ENCODE measurements at places on chromosomes 7 and 10. TPM values are rescaled to one million over a fixed set of nuclear protein-coding genes. Genes with fewer than 3 reads are reported as not detected.

DKK1 gene
- 170 TPM for total RNA-seq

- no peaks in the 10 kb centered on the region for H3K36me3 ChIP-seq
- peaks cover 58% of the 10 kb centered on the region for H3K27me3 ChIP-seq
- peak; percentile 55 for DNase-seq
These were observed 1.4 kb downstream of the CPXM2 start for GRCh38 chr10:123890226-123890625.

STEAP1 gene
- total RNA-seq, result 0.31 TPM

GRCh38 chr10:22676435-22676834 lies 37.9 kb downstream of the PIP4K2A start:
- H3K36me3 ChIP-seq, result no peaks in the 10 kb centered on the region
- DNase-seq, result no peak
- H3K4me3 ChIP-seq, result no peak overlapping the region
- H3K27ac ChIP-seq, result no peak overlapping the region
- H3K27me3 ChIP-seq, result no peaks in the 10 kb centered on the region

GDF2 gene
- not detected for total RNA-seq

DNA sequence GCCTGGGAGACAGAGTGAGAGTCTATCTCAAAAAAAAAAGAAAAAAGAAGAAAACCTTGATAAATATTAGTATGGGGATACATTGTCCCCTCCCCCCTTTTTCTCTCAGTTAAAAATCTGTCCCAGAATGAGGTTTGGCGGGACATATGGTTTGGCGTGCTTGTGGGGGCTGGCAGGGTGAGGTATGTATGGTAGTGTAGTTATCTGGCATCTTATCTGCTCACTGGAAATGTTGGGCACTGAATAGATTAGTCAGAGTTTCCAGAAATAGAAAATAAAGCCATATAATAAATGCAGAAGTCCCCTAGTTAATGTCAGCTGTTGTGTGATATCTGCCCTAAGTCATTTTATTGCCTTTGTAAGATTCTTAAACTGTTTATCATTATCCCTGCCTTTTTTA lies 397.5 kb upstream of the GALNT17 start:
- H3K27ac ChIP-seq, result no peak overlapping the region
- DNase-seq, result no peak
- H3K4me1 ChIP-seq, result peaks cover 46% of the 10 kb centered on the region
- no peak overlapping the region for H3K4me3 ChIP-seq
- no peaks in the 10 kb centered on the region for H3K27me3 ChIP-seq

DNA sequence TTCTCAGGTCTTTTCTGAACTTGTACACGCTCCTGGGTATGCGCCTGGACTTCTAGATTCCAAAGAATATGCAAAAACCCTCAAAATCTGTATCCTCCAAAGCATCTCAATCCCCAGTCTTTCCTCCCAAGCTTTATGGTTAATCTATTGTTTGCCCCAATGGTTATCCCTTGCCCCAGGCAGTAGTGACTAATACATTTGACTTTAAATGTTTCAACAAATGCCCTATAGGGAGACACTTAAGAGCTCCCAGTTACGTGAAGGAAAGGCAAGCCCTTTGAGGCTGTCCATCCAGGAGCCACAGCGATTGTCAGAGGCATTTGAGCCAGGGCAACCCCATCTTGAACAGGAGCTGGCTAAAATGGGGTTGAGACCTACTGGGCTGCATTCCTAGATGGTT lies 12.7 kb upstream of the FOXL3 start:
- peaks cover 9% of the 10 kb centered on the region for H3K27me3 ChIP-seq
- no peak overlapping the region for H3K27ac ChIP-seq
- peaks cover 5% of the 10 kb centered on the region for H3K36me3 ChIP-seq
- no peaks in the 10 kb centered on the region for H3K4me1 ChIP-seq

DNA sequence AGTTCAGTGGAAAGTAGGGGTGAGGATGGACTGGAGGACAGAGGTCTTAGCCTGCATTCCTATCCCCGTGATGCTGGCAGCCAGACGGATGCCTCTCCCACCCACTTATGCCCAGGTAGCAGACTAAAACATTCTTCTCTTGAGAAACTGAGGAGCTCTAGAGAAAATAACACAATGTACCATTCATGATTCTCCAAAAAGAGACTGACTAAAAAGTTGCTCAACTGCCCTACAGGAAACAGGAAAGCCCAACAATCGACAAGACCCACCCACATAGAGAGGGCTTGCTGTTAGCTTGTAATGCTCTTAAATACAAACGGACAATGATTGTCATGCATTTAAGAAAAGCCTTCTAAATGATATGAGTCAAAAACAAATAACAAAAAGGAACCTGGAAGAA lies 33.2 kb upstream of the PDE1C start:
- H3K36me3 ChIP-seq, result peaks cover 7% of the 10 kb centered on the region
- H3K27ac ChIP-seq, result no peak overlapping the region
- DNase-seq, result no peak

DNA sequence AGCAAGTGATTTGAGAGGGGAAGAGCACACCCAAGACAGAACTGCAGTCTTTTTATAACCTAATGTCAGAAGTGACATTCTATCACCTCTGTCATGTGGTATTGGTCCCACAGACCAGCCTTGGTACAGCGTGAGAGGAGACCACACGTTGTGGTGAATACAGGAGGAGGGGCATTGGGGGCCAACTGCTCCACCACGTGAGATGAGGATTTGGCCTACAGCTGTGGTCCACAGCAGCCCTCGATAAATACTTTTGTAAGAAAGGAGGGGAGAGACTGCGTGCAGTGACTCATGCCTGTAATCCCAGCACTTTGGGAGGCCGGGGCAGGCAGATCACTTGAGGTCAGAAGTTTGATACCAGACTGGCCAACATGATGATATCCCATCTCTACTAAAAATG lies 243.1 kb downstream of the FGFR2 start:
- H3K4me1 ChIP-seq, result no peaks in the 10 kb centered on the region
- DNase-seq, result no peak
- no peak overlapping the region for H3K4me3 ChIP-seq
- no peak overlapping the region for H3K27ac ChIP-seq
- no peaks in the 10 kb centered on the region for H3K27me3 ChIP-seq

CYP3A7 gene
- not detected for total RNA-seq

GRCh38 chr10:84770824-84771223 lies 442.4 kb downstream of the CCSER2 start:
- no peaks in the 10 kb centered on the region for H3K4me1 ChIP-seq
- H3K27me3 ChIP-seq, result peaks cover 14% of the 10 kb centered on the region
- DNase-seq, result no peak
- peaks cover 2% of the 10 kb centered on the region for H3K36me3 ChIP-seq
- H3K4me3 ChIP-seq, result no peak overlapping the region

DNA sequence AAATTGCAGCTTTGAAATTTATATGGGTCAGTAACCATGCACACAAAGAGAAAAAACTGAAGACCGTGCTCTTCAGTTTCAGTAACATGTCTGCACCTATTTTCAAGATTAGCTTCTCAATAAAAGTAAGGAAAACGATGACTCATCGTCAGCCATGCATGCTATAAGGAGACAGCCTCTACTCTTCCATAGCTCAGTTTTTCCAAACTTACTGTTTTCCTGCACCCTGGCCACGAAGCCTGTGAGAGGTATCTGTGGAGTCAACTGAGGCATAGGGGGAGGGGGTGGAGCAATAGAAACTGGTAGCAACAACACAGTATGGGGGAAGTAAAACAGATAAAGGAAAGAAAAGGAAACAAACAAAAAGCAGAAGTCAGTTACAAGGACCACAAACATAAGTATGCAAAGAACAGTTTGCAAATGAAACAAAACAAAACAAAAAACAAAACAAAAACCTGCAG lies 58.0 kb downstream of the PDSS1 start:
- peaks cover 12% of the 10 kb centered on the region for H3K36me3 ChIP-seq
- peaks cover 4% of the 10 kb centered on the region for H3K4me1 ChIP-seq
- peak overlapping the region; percentile 83 for H3K27ac ChIP-seq
- H3K4me3 ChIP-seq, result no peak overlapping the region

JAKMIP3 gene
- 1.6 TPM for total RNA-seq

SPDYE5 gene
- total RNA-seq, result not detected

DNA sequence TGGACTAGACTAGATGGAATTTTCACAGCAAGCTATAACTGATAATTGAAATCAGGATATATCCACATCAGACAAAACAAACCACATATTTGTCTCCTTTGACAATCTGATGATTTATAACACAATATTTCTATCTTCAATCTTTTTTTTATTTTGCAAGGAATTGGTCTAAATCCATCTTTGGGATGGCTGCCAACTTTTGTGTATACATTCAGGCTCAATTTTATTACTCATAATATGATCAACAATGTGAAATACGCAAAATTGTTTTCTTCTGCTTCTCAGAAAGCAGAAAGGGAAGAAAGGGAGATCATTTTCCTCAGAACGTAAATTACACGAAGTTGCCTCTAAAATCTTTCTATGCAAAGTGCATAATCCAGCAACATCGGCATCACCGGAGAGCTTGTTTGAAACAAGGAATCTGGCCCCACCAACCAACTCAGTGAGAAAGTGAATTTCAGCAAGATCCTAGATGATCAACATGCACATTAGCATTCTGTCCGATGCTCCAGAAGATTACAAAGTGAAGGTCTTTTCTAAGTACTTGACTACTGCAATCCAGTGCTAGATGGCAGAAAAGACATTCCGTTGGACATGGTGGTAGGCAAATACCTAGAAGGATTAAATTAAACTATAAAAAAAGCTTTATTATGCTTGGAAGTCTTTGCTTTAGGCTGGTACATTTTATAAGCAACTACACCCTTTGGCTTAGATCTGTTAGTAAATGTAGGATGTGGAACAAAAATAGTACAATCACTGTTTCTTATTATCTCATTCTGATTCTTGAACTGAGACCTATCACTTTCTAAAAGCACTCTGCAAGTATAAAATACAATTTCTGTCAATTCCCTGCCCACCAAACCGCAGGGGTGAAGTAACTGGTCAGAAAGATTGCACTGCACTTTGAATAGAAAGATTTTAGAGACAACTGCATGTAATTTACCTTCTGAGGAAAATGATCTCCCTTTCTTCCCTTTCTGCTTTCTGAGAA lies 126.4 kb upstream of the RSU1 start:
- H3K4me1 ChIP-seq, result peaks cover 28% of the 10 kb centered on the region
- no peaks in the 10 kb centered on the region for H3K27me3 ChIP-seq
- no peak for DNase-seq
- peak overlapping the region; percentile 85 for H3K27ac ChIP-seq

DNA sequence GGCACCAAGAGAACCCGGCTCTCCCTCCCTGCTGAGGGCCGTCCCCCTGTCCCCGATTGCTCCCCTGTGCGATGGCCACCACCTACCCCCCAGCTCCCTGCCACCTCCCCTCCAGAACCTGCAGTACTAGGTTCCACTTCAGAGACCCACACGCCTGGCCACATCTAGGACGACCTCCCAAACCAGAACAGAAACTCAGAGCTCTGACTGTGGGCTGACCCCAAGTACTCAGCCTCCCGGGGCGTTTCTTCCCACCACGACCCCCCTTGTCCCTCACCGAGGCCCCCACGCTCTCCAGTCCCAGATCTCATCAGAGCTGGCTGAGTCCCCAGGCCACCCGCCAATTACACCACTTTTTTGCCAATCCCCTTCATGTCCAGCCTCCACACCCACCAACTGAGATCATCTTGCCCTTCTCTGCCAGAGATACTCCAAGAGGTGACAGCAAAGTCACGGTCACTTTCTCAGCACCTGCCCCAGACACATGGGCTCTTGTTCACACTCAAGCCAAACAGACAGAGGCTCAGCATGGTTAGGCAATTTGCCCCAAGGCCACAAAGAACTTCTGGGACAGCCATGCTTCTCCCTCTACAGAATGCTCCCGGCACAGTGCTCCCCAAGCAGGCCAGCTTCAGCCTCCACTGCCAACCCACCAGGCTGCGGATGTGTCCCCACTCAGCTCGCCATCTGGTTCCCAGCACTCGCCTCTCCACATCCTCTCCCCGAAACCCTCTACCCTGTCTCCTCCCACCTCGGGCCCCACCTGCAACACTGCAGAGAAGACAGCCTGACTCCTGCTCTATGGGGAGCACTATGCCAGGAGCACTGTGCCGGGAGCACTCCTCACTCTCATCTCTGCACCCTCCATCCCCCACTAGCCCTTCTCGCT lies 4.7 kb downstream of the TMEM120A start:
- no peak overlapping the region for H3K27ac ChIP-seq
- peaks cover 10% of the 10 kb centered on the region for H3K36me3 ChIP-seq
- H3K4me1 ChIP-seq, result peaks cover 19% of the 10 kb centered on the region
- no peaks in the 10 kb centered on the region for H3K27me3 ChIP-seq
- H3K4me3 ChIP-seq, result no peak overlapping the region
- DNase-seq, result no peak

- H3K4me1 ChIP-seq, result peaks cover 26% of the 10 kb centered on the region
- H3K27ac ChIP-seq, result no peak overlapping the region
- H3K36me3 ChIP-seq, result peaks cover 9% of the 10 kb centered on the region
- no peaks in the 10 kb centered on the region for H3K27me3 ChIP-seq
- H3K4me3 ChIP-seq, result no peak overlapping the region
These were observed 28.0 kb downstream of the TMEM120A start for GRCh38 chr7:75966190-75966961.

DNA sequence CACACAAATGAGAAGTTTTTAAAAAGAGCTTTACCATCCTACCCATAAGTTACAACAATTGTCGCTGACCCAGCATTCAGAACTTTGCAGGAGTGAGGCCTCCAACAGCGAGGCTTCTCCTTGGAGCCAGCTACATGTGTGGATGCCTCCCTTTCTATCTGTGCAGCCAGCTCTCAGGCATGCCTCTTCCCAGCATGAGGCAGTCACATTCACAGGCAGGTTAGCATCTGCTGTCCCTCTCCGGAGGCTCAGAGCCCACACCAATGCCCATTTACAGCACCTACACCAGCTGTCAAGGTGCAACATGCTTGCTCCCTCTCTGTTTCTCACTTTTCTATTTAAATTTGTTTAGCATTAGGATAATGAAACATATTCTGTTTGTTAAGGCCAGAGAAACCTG lies 278.7 kb upstream of the PODXL start:
- peaks cover 73% of the 10 kb centered on the region for H3K27me3 ChIP-seq
- DNase-seq, result no peak
- no peak overlapping the region for H3K27ac ChIP-seq
- no peaks in the 10 kb centered on the region for H3K36me3 ChIP-seq
- H3K4me1 ChIP-seq, result peaks cover 2% of the 10 kb centered on the region

GRCh38 chr10:6050801-6051445 lies 11.2 kb downstream of the IL2RA start:
- peak overlapping the region; percentile 49 for H3K4me3 ChIP-seq
- H3K4me1 ChIP-seq, result peaks cover 8% of the 10 kb centered on the region
- no peaks in the 10 kb centered on the region for H3K36me3 ChIP-seq
- peaks cover 49% of the 10 kb centered on the region for H3K27me3 ChIP-seq

GRCh38 chr7:13826752-13827151 lies 162.7 kb downstream of the ETV1 start:
- peaks cover 14% of the 10 kb centered on the region for H3K4me1 ChIP-seq
- H3K27me3 ChIP-seq, result no peaks in the 10 kb centered on the region
- H3K27ac ChIP-seq, result no peak overlapping the region
- no peak overlapping the region for H3K4me3 ChIP-seq
- DNase-seq, result no peak

Measured in chondrocyte (in vitro differentiated cells).